ENCODE measurements at places on chromosomes 16 and 17. TPM values are rescaled to one million over a fixed set of nuclear protein-coding genes. Genes with fewer than 3 reads are reported as not detected.

The TBC1D3 gene
- not detected for polyA plus RNA-seq

The EFCAB5 gene
- polyA plus RNA-seq: 1.4 TPM

The GSG1L gene
- not detected for polyA plus RNA-seq

The NRN1L gene
- not detected for polyA plus RNA-seq

The CHST6 gene
- polyA plus RNA-seq: not detected

The CDH3 gene
- not detected for polyA plus RNA-seq

The LRRC75A gene
- 0.93 TPM for polyA plus RNA-seq

The SSTR5 gene
- polyA plus RNA-seq: not detected

The CUEDC1 gene
- 2.5 TPM for polyA plus RNA-seq

The TNFRSF17 gene
- polyA plus RNA-seq: not detected

The KRT32 gene
- polyA plus RNA-seq: not detected

The PIMREG gene
- 1.4 TPM for polyA plus RNA-seq

The TSPAN10 gene
- polyA plus RNA-seq: not detected

The KRT15 gene
- polyA plus RNA-seq: not detected

Data from immature natural killer cell (primary cell).